ENCODE measurements at places on chromosomes 12 and 14.

- peak; percentile 71 for DNase-seq
These were observed 131.3 kb downstream of the ITPR2 start for GRCh38 chr12:26701604-26702215.

DNA sequence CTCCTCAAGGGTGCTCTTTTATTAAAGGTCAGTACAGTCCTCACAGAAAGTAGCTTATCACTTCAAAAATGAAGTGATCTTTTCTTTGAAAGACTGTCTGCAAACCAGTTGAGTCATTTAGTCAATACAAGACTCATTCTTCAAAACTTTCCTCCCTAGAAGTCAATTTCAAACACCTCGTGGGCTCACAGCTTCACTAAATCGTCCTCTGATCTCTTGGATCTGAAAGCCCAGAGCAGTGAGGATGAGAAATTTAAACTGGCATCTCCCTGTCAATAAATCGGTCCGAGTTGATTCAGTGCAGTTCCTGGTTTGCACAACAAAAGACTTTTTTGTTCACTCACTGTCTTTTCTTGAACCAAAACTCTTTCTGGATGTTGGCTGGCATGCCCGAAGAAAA lies 44.5 kb downstream of the NUAK1 start:
- DNase-seq, result no peak

DNA sequence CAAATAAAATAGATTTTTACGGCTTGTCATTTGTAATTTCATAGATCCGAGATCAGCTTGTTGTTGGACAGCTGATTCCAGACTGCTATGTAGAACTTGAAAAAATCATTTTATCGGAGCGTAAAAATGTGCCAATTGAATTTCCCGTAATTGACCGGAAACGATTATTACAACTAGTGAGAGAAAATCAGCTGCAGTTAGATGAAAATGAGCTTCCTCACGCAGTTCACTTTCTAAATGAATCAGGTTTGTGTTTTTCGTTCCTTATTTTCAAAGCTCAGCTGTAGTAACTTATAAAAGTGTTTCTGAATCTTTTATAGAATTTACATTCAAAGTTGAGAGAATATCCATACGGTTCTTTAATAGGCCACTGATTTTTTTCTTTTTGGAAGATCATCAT lies 89.1 kb downstream of the LRRK2 start:
- no peak for DNase-seq

- DNase-seq, result no peak
These were observed 283.4 kb downstream of the CEP128 start for GRCh38 chr14:80658155-80658554.

GRCh38 chr14:69107407-69108003 lies 45.4 kb downstream of the DCAF5 start:
- peak; percentile 41 for DNase-seq

DNA sequence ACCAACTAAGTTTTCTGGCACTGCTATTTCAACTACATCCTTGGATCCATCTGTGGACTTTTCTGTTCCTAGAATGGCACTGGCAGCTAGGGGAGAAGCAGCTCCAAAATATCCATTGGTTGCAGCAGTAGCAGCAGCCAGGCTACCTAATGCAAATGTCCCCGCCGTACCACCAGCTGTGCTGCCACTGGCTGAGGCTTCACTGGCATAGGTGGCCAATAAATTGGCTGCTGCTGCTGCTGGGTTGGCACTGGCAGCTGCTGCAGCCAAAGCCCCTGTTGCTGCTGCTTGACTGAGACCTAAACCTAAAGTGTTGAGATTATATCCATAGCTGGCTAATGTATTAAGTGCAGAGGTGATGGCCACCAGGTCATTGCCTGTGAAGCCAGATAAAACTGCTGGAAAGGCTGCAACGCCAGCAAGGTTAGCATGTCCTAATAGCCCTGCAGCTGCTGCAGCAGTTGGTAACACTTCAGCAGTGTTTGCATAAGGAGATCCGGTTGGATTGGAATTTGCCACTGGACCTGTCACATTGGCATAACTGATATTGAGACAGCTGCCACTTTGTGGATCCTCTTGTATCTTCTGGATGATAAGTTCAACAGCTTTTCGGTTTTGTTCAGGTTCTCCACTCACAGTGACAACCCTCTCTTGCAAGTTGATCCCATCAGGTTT lies 149.5 kb downstream of the NOVA1 start:
- no peak for DNase-seq

DNA sequence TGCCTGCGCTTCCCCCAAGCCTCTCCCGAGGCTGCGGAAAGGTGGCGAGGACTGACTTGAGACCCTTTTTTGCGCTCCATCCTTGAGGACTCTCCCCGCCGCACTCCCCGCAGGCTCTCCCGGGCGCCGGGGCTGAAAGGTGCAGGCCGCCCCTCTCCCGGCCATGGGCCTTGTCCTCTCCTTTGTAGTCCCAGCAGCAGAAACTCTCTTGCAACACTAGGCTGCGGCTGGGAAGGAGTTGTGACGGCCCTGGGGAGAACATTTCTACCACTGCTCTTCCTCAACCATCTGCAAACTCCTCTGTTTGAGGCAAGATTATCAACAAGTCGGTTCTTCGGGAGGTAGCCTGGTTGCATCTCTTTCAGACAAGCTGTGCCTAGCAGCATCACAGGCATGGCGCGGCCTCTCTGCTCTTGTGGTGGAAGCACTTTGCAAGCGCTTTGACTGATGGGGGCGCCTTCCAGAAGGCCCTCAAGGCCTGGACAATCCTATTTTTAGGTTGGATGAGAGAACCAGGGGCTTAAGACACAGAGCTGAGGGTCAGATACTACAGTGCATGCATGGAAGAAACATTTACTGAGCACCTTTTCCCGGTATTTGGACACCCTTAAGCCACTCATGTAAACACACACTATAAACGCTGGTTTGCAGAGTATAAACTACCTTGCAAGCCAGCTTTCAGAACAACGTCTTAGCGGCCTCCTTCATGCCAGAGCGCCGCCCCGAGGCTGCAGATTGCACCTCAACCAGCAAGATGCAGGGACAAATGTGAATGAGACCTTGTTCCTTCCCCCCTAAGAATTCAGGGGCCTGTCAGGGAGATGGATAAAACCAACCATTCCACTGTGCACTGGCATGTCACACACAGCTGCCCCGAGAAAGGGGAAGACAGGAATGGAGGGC lies 1.2 kb upstream of the PRIMA1 start:
- no peak for DNase-seq

DNA sequence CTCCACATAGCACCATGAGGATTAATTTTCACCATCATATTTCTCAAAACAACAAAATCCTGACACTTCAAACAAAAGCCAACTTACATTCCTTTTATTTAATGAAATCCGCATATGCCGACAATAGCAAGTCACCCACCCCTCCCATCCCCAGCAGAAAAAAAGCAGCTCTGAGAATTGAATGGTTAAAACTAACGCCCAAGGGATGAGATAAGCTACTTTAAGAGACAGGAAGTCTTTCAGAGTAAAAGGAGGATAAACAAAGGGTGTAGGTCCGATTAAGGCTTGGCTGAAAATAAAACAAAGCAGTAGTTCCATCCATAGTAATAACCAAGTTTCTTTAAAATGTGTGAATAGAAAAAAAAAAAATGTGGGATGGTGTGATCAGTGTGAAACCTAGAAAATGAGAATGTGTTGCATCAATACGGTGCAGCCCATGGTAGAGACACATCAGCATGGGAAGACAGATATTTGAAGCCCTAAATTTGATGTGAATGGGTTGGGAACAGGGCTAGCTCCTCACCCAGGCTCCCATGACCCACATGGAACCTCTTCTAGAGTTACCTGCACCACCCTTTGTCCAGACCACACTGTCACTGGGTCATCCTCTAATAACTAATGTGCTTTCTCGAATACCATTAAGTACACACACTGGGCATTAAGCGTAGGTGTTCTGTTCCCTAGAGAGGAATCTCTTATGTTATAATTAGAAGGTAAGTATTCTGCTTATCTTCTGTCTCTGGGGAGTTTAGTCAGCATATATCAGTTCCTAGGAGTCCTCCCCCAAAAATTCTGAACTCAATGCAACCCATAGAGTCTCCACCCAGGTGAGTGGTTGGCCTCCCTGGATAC lies 31.7 kb downstream of the RTRAF start:
- no peak for DNase-seq

DNA sequence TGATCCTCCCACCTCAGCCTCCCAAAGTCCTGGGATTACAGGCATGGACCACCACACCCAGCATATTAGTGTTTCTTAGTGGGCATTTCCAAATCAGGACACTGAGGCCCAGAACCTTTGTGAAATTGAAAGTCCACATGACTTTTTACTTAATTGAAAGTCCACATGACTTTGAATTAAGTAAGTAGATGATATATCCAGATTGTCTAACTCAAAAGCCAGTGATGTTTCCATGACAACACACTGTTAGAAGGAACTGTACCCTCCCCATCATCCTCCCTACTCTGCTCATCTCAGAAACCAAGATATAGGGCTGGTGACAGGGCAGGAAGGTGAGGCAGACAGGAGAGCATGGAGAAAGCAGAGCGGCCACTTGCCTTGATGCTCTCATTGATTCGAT lies 7.2 kb downstream of the MYO1A start:
- DNase-seq, result no peak

GRCh38 chr12:1131811-1132224 lies 140.8 kb downstream of the ERC1 start:
- no peak for DNase-seq

GRCh38 chr12:65881965-65882413 lies 57.7 kb downstream of the HMGA2 start:
- DNase-seq, result peak; percentile 73

DNA sequence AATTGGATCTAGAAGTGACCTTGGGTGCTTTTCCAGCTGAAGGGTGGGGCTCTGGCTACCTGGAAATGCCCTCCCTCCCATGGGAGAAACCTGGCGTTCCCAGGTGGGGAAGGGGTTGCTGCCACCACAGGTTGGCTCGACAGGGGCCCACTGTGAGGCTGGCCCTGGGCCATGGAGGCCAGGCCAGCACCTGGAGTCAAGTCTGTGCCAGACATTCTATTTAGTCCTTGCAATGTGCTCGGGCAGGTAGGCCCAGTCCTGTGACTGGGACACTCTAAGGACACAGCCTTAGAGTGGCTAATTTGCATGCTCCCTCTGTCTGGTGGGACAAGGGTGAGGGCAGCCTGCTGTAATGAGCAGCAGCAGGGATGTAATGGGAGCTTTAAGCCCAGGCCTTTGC lies 11.9 kb downstream of the VRTN start:
- DNase-seq, result peak; percentile 20

DNA sequence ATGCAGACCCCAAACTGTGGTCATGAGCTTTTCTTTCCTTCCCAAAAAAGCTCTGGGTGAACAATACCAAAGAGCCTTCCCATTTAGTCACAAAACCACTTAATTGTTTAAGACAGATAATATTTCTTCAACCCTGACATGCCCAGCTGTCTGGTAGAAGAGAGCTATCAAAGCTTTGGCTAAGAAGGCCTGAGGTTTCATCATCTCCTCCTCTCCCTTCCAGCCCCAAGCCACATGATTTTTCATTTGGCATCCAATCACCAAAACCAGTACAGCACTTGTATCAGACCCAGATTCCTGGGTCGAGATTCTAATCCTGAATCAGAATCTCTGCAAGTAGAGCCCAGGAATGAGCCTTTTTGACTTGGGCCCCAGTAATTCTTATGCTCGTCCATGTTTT lies 199.6 kb upstream of the TMEM260 start:
- no peak for DNase-seq

- DNase-seq, result peak; percentile 47
These were observed 32.6 kb downstream of the PAPLN start for GRCh38 chr14:73269729-73270531.

- DNase-seq, result no peak
These were observed 4.0 kb downstream of the AGAP2 start for GRCh38 chr12:57734591-57734990.

DNA sequence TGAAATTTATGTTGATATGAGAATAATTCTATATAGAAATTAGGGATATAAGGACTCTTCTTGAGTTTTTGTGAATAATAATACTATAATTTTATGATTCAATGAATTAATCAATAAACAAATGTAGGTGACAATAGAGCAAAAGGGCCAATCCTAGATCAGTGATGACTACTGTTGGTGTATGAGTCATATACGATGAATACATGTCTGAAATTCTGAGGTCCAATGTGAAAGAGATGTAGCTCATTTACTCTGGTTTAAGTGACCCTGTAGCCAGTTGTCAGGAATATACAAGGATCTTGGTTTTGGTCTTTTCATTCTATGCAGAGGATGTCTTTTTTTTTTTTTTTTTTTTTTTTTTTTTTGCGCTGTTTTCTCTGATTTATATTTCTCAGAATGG lies 72.1 kb upstream of the RTL1 start:
- no peak for DNase-seq

GRCh38 chr12:100610666-100611430 lies 37.4 kb downstream of the GAS2L3 start:
- DNase-seq, result no peak

GRCh38 chr14:33271891-33272290 lies 333.2 kb downstream of the NPAS3 start:
- no peak for DNase-seq

DNA sequence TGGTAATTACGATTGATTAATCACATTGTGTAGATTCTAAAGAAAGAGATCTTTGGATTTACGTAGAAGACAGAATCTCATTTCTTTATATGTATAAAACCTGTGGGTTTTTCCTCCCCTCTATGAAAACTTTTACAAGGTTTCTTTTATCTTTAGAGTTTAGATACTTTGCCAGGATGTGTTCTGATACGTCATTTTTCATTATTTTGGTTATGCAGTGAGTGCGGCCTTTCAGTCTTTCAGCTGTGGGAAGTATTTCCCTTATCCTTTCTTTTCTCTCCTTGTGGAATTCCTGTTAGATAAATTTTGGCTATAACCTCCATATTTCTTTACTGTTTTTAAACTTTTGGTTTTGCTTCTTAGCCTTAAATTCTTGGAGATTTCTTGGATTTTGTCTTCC lies 92.7 kb downstream of the TTLL5 start:
- no peak for DNase-seq

DNA sequence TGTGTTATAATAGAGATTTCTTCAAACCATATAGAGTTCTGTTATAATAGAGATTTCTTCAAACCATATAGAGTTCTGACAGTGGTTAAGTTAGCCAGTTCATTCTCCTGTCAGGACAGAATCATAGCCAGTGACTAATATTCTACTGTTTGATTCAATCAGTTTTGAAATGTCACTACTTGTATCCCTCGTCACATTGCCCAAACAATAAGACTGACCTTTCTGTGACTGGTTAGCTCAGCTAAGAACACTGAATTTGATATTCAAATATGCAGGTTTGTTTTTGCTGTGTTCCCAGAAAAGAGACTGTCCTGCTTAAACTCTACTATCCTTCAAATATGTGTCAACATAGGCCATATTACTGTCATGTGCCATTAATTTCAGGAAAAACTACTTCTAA lies 74.4 kb downstream of the ALG10B start:
- no peak for DNase-seq

GRCh38 chr14:95488376-95489213 lies 27.9 kb downstream of the SYNE3 start:
- no peak for DNase-seq

DNA sequence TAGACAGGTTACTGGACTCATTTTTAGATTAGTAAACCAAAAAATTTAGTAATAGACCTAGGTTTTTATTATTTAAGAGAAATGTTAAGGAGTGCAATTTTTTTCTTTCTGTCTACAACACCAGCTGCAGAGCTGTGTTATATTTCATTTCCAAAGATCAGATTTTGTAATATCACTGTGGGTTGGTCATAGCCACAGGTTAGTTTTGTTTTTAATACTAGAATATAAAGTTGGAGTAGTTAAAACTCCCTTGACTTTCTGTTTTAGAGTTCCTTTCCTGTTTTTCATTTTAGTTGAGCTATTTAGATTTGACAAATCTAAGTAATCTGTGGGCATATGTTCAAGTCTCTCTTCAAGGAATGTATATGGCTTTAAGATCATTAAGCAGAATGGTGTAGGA lies 30.7 kb upstream of the GARIN2 start:
- DNase-seq, result no peak

- DNase-seq, result no peak
These were observed 39.1 kb upstream of the PPFIA2 start for GRCh38 chr12:81798294-81798693.

- no peak for DNase-seq
These were observed 861.0 kb downstream of the RPS29 start for GRCh38 chr14:48725051-48725734.

All from lung (tissue), 17 donors.